Naive thymus-derived CD8-positive, alpha-beta T cell (primary cell): ENCODE measurements at places on chromosomes 3 and 15.
A peak's percentile ranks its signal among the peaks of the same experiment; 100 is the strongest.

DNA sequence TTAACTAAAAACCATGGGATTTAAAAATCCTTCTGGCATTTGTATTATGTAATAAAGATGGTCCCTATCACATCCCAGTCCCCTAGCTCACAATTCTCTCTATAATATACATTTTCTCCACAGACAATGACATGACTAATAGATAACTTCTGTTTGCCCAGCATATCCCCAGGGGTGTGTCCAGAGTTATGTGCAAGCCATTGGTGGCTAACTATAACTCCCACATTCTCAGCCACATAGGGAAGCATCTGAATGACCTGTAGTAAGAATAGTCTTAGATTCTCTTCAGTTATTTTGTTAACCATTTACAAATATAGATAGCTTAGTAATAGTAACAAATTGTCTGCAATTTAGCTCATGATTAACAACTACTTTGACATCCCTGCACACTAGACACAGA is 52.2 kb upstream of the RBSN start:
- H3K27me3 ChIP-seq, result peaks cover 36% of the 10 kb centered on the region
- H3K4me1 ChIP-seq, result no peaks in the 10 kb centered on the region
- DNase-seq, result no peak
- no peak overlapping the region for H3K27ac ChIP-seq
- H3K36me3 ChIP-seq, result no peaks in the 10 kb centered on the region

DNA sequence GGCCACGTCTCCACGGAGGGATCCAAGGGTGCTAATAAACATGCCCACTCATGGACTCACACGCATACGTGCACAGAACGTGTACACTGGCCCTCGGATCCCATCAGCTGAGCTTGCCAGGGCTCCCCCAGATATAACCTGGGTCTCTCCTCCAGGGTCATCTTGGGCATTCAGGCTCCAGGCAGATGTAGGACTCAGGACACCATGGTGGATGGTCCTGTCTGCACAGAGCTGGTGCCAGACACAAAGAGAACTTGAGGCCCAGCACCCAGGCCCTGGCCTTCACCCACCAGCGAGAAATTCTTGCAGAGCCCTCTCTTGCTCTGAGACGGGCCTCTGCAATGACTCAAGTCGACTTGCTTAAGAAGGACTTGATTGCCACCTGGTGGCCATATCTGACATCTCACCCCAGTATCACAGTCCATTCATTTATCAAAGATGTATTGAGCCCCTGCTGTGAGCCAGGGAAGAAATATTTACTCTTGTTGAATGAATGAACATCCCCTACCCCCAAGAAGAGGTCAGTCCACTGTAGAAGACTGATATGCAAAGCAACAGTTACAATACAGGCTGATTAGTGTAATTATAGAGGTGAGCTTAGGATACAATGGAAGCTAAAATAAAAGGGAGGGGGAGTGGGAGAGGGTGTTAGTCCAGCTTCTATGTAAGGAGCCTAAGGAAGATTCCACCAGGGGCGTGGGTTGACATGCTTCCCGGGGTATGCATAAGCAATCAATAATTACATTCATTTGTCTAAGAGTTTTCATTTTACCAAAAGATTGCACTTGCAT is 34.2 kb upstream of the VPS8 start:
- H3K36me3 ChIP-seq, result no peaks in the 10 kb centered on the region
- no peak overlapping the region for H3K4me3 ChIP-seq
- peaks cover 20% of the 10 kb centered on the region for H3K27me3 ChIP-seq
- DNase-seq, result peak; percentile 95

GRCh38 chr3:112092496-112093179 is 6.4 kb downstream of the C3orf52 start:
- no peak for DNase-seq
- peaks cover 2% of the 10 kb centered on the region for H3K36me3 ChIP-seq
- no peak overlapping the region for H3K4me3 ChIP-seq
- H3K4me1 ChIP-seq, result peaks cover 9% of the 10 kb centered on the region
- H3K27ac ChIP-seq, result no peak overlapping the region

- peaks cover 40% of the 10 kb centered on the region for H3K27me3 ChIP-seq
- peaks cover 14% of the 10 kb centered on the region for H3K4me1 ChIP-seq
- H3K36me3 ChIP-seq, result no peaks in the 10 kb centered on the region
Measured at GRCh38 chr3:190325923-190326322, 3.7 kb upstream of the CLDN1 start.

GRCh38 chr3:43160664-43161063 is 54.8 kb upstream of the POMGNT2 start:
- peaks cover 18% of the 10 kb centered on the region for H3K4me1 ChIP-seq
- no peak for DNase-seq
- H3K4me3 ChIP-seq, result no peak overlapping the region
- H3K36me3 ChIP-seq, result peaks cover under 1% of the 10 kb centered on the region
- H3K27ac ChIP-seq, result no peak overlapping the region

- no peaks in the 10 kb centered on the region for H3K4me1 ChIP-seq
- H3K4me3 ChIP-seq, result no peak overlapping the region
- no peak for DNase-seq
Measured at GRCh38 chr3:20405744-20406143, 219.7 kb upstream of the SGO1 start.
